ENCODE measurements at places on chromosomes 12 and 14.

DNA sequence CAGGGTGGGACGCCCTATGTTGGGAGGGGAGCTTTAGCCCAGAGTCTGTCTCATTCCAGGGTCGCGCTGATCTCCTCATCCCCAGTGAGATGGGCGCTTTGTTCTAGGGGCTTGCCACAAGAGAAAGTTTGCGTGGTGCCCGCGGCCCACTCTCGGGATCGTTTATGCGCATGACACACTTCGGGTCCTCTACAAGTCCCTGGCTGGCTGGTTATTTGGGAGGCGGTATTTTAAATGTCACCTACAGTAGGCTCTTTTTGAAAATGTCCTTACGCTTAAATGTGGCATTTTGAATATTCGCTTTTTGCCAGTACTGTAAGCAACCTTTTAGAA lies 541 bp downstream of the GOLT1B start:
- peak; percentile 30 for DNase-seq

GRCh38 chr14:94101748-94102147 lies 8.8 kb upstream of the IFI27 start:
- no peak for DNase-seq

- DNase-seq = no peak
Observed at GRCh38 chr12:123607756-123608155, 5.9 kb downstream of the DDX55 start.

DNA sequence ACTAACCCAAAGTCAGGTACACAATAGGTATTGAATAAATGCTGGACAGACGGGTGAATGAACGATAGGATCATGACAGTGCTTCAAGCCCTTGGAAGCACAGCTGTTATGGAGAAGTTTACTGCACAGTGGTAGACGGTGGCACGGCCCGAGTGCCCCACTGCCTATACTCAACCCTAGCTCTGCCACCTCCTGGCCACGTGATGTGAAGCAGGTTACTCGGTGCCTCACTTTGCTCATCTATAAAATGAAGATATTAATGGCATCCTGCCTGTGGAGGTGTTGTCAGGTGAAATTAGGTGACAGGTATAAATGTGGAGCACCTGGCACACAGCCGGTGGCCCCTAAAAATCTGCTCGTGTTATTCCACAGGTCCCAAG lies 5.8 kb downstream of the ASB2 start:
- DNase-seq = peak; percentile 36

- no peak for DNase-seq
Observed at GRCh38 chr14:39592116-39592789, 160.0 kb upstream of the FBXO33 start.

GRCh38 chr12:62319058-62319457 lies 58.9 kb downstream of the USP15 start:
- DNase-seq = peak; percentile 63

All from hematopoietic multipotent progenitor cell treated with erythropoietin and hydrocortisone succinate and interleukin-3 and kit ligand, for 8 days (in vitro differentiated cells).